Stimulated activated CD4-positive, alpha-beta T cell treated with anti-CD3 and anti-CD28 coated beads, Interleukin-15, amount 100 ng/mL, for 1 hour (primary cell): ENCODE measurements at places on chromosomes 12 and 14.

GRCh38 chr12:19151298-19151697 is 21.8 kb downstream of the PLEKHA5 start:
- DNase-seq = no peak

DNA sequence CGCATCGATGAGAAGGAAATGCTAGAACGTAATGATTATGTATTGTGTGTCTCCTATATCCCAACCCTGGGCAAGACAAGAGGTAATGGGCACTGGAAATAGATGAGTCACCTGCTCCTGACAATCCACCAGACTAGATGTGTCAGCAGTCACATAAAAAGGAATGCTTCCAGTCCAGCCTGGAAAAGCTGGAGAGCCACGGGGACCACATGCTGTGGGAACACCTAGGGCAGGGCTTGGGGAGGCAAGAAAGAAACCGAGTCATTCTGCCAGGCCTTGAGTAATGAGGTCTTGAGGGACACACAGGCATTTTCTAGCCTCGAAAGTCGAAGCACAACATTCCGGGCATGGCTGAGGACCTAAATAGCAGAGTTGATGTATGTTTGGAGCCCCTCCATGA is 716.7 kb upstream of the TMEM132C start:
- no peak for DNase-seq

GRCh38 chr12:3418609-3419390 is 72.2 kb upstream of the PRMT8 start:
- DNase-seq = no peak

- no peak for DNase-seq
Measured at GRCh38 chr12:59027199-59027598, 106.9 kb upstream of the LRIG3 start.

GRCh38 chr12:89454080-89454848 is 70.3 kb downstream of the GALNT4 start:
- DNase-seq = no peak

DNA sequence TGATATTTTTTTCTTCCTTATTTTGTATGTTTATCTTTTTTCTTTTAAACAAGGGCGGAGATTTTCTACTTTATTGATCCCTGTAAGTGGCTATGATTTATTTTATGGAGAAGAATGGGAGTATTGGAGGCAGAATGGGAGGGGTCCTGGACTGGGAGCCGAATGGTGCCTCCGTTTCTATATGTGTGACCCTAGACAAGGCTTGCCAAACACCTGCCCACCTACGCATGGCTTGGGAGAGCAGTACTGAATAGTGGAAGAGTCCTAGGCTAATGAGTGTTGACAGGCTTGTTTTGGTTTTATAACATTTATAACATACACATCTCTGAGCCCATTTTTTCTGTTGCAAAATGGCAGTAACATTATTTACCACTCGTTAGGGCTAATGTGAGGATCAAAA is 29.0 kb downstream of the STK38L start:
- no peak for DNase-seq

DNA sequence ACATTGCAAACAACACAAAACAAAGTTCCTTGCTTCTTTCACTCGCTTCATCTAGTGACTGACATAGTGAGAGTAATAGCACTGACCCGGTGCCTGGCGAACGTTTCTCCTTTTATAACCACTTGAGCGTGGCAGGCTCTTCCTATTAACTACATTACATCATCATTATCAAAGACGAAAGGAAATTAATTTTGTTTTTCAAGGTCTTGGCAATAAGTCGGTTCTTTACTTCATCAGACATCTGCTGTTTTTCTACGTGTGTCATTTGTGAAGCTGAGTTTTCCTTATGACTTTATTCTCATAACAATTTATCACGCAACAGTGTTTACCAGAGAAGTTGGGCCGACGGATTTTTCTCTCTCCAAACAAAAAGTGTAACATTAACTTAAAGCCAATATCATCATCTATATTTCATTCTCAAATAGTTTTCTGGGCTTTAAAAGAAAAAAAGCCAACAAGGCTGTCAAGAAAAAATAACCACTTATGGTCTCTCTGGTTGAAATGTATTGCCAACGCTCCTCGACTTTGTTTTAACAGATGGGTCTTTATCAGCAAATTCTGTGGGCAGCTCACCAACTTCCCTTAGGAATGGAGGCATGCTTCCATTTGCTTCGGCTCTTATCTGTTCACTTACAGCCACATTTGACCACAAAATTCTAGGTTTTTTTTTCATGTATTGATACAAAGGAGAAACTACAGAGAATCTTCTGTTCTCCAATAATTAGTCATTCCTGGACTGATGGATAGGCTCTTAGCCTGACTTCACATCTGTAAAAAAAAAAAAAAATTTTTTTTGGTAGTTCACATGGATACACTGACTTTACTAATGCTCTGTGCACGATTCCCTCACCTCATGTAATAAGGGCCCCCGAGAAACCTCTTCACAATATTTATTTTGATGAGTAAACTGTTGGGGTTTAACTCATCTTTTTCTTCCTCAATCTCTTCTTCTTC is 97.1 kb upstream of the CDKN3 start:
- DNase-seq = no peak
